ENCODE measurements at places on chromosomes 3 and 15.

- no peak for DNase-seq
These were observed 7.7 kb downstream of the CAPN3 start for GRCh38 chr15:42367041-42367440.

DNA sequence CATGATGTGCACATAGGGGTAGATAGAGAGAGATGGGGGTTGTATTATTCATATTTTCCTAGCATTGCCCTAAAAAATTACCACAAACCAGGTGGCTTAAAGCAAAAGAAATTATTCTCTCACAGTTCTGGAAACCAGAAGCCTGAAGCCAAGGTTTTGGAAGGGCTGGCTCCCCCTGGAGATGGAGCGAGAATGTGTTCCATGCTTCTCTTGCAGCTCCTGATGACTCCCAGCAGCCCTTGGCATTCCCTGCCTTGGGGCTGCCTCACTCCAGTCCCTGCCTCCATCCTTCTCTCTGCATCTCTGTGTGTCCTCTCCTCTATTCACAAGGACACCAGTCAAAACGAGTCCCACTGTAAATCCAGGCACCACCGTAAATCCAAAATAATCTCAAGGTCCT, 91.5 kb upstream of the FAM174B start:
- DNase-seq, result no peak

DNA sequence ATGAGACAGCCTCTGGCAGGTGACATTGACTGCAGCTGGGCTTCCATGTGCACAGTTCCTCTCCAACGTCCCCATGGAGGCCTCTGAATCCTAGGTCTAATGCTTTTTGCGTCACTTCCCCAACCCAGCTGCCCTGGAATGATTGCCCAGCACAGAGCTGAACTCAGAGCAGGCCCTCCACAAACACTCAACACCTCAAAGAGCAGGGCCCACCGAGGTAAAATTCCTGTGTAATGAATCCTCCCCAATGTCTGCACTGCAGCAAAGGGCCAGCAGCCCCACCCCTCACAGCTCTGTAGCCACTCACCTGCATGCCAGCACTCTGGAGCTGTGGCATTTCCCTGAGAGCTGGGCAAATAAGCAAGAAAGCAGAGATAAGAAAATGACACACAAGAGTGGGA, 42.6 kb upstream of the DUSP7 start:
- DNase-seq, result no peak

DNA sequence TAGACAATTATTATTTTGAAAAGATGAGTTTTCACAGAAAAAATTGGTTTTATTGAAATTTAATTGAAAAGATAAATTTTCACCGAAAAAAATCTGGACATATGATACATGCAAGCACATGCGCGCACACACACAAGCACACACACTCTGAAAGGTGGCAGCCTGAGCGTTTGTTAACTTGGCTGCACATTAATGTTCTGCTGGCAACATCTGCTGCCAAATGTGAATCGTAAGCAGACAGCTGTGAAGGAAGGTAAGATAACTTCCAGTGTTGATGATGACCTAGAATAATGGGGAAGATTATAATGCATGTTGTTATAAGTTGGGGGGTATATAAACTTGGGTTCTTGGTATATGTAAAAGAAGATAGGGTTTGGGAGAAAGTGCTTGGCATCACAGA, 18.4 kb upstream of the CMTM7 start:
- no peak for DNase-seq

GRCh38 chr3:72816862-72817355, 31.3 kb downstream of the SHQ1 start:
- DNase-seq, result no peak

DNA sequence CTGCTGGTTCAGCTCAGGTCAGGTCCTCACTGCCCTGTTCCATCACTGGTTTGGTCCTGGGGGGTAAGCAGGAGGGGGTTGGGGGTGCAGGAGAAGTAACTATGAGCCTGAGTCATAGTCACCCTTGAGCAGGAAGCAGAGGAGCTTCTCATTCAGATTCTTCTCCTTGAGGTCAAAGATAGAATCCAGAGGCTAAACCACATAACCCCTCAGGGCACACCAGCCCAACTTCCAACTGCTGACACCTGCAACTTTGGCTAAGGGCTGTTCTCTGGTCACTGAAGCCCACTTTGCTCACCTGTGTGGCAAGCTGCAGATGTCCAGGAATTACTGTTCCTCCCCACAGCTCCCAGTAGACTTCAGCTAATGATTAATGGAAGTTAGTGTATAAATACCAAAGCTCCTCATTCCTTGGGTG, 48.8 kb upstream of the LRRFIP2 start:
- no peak for DNase-seq

DNA sequence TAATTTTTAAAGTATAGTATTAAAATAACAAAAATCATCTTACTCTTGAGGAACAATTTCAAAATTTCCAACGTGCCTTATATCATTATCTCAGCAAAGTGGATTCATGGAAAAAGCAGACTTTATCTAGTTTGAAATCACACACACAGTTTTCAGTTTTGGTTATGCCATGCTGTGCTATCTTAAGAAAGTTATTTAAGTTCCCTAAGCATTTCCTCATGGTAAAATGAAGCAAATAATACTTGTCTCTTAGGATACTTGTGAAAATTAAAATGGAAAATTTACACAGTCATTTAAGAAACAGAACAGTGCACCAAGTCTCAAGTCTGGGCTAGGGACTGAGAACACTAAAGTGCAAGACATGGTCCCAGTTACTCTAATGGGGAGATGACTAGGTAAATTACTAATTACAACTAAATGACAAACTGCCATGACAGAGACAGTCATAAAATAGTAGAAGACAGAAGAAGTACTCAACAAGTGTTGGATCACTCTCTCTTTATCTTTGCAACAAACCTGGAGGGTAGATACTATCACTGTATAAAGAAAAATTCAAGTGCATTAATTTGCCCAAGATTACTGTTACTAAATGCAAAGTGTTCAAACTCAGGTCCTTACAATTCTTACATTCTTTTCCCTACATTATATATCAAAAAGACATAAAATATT, 44.8 kb downstream of the DMXL2 start:
- DNase-seq, result no peak

DNA sequence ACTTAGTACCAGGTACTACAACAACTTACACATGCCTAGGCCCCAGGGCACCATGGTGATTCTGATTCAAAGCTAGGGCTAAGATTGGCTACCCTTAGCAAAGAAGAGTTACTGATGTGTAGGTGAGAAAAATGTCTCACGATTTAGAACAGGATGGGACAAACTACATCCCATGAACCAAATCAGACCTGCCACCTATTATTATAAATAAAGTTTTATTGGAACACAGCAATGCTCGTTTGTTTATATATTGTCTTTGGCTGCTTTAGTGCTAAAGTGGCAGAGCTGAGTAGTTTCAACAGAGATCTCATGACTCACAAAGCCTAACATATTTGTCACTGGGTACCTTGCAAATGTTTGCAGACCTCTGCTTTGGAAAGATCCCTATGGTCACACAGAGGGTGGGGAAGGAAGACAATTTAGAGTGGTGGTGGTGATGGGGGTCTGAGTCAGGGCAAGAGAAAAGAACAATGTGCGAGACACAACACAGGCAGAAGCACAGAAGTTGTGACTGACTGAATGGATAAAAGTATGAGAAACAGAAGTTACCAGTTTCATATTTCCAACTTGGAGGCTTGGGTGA, 770.6 kb upstream of the CFAP20DC start:
- peak; percentile 31 for DNase-seq

GRCh38 chr15:26113296-26113695, 250.2 kb upstream of the ATP10A start:
- DNase-seq, result no peak

- DNase-seq, result no peak
These were observed 33.8 kb downstream of the RYK start for GRCh38 chr3:134216851-134217250.

- no peak for DNase-seq
These were observed 466.4 kb upstream of the IL12A start for GRCh38 chr3:159522276-159522675.

DNA sequence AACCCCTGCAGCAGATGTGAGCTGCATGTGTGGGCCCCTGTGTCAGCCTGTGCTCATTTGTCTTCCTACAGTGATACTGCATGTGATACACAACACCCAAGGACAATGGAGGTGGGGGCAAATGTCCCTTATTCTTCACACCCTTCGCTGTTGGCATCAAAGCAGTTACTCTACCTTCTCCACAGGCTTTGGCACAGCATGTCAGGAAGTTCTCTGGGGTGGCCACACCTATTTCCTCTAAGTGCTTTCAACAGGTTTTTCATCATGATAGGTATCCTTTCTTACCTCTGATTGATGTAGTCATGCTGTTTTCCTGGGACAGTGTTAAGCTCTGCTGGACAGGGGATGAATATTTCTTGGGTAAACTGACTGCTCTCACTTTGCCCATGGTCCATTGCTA, 29.5 kb downstream of the ZNF662 start:
- DNase-seq, result no peak

DNA sequence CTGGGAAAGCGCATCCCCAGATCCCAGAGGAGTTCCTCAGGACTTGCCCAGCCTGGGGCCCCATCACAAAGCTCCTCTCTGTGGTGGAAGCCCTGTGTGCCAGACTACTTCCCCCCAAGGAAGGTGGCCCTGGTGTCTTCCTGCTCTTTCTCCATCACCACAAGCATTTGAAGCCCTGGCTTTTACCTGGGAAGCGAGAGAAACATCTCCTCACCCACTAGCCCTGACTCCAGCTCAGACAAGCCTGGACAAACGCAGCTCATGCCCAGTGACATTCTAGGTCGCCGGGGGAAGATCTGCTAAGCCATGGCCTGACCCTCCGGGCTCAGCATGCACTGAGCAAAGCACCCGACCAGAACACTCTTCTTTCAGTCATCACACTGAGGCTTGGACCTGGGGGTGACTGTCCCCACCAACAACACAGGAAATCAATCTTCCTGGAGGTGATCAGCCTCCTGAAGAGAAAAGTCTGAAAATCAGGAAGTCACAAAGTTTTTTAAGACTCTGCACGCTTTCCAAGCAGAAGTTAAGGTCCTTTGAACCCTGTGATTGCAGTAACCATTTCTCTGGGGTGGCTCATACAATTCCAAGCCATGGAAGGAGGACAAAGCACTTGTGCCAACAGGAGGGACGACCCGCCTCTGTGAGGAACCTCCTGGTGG, 40.8 kb downstream of the KLHL25 start:
- DNase-seq, result no peak

DNA sequence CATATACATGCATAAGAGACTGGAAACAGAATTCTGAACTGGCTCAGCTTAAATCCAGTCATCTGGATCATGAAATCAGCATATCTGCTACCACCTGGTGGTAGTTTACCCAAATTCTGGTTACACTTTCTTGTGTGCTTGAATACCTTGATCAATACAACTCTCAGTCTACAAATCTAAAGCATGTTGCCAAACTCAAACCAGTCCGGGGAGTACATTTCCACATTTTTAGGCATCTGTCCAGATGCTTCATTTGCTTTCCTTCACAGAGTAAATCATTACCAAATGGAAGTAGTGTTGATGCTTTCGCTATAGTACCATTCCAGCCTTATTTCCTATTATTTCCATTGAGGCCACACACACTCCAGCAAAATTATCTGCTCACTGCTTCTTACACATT, 126.4 kb downstream of the P2RY1 start:
- no peak for DNase-seq

DNA sequence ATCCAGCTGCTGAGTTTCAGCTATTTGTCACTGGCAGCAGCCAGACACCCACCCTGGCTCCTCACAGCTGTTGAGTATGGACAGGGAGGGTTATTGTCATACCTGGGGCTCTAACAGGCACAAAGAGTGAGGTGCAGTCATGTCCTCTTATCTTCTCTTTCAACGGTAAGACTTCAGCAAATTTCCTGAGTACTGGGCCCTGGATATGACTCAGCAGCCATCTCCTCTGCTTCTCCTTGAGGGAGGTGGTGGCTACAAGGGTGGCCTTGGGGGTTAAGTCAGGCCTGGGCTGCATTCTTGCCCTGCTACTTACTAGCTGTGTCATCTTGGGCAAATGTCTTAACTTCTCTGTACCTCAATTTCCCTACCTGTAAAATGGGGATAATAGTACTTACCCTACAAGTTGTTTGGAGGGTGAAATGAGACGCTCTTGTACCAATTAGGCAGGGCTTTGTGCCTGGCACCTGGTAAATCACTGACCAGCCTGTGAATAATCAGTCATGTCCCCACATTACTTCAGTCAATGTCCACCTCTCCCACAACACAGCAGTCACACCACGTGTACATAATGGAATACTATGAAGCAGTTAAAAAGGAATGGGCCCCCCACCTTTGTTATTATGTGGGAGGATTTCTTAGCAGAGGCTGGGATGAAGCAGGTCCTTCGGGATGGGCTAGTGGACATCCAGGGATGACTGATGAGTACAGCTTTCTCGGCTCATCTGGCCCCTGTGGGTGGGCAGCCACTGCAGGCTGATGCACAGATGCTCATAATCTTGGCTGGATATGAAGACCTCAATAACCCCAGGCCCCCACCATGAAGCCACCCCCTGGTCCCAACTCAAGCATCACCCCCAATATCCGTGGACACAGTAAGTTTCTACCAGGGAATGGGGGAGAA, 528.8 kb downstream of the SHQ1 start:
- no peak for DNase-seq

DNA sequence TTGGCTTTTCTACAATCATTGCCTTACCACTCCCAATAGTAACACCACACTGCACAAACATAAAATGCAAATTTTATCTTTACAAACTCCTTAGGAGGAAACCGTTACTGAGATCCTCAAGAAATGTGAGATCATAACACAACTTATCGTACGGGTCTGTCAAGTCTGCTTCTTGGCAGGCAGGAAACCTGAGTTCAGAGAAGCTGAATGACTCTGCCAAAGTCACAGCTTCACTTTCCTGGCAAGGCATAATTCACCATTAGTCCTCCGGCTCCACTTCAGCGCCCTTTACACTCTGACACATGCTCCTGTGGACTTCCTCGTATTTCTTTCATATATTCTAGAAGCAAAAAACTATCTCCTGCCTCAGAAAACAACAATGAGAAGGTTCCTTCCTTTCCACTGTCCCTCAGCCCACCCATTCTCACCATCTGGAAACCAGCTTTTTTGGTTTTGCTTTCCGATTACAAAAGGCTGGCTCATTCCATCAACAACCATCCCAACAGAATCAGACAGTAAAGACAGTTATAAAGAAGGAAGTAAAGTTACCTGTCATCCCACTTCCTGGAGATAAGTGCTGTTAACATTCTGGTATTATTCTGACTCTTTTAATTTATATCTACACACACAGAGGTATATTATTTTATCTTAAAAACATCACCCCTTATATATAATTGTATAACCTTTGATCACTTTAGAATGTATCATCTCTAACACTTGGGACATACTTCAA, 223.4 kb downstream of the STT3B start:
- peak; percentile 20 for DNase-seq

GRCh38 chr15:69806287-69806915, 291.3 kb downstream of the TLE3 start:
- DNase-seq, result no peak

GRCh38 chr3:148101061-148101460, 596.6 kb upstream of the AGTR1 start:
- DNase-seq, result no peak

GRCh38 chr3:149453140-149453805, 21.2 kb upstream of the TM4SF4 start:
- DNase-seq, result no peak

- no peak for DNase-seq
These were observed 33.4 kb upstream of the RAD18 start for GRCh38 chr3:8996681-8997121.

- no peak for DNase-seq
These were observed 4.2 kb upstream of the CCR2 start for GRCh38 chr3:46349484-46350261.

- DNase-seq, result no peak
These were observed 122.0 kb downstream of the SEMA6D start for GRCh38 chr15:47839233-47839825.

All from stimulated activated CD4-positive, alpha-beta T cell treated with anti-CD3 and anti-CD28 coated beads, Interleukin-4, amount 100 ng/mL, for 24 hours (primary cell).